Stomach (tissue), 19 donors: ENCODE measurements at places on chromosomes 1 and 21. TPM values are rescaled to one million over a fixed set of nuclear protein-coding genes. Genes with fewer than 3 reads are reported as not detected.

The ZFP69B gene
- total RNA-seq, result 0.45 TPM

The SMCP gene
- total RNA-seq, result not detected

The TRPM2 gene
- total RNA-seq, result 3.5 TPM

The S100PBP gene
- total RNA-seq, result 253 TPM

The LCE1A gene
- not detected for total RNA-seq

The ANGPTL7 gene
- not detected for total RNA-seq

The CYB561D1 gene
- 2.8 TPM for total RNA-seq

The TNFRSF18 gene
- total RNA-seq, result not detected

The DNM3 gene
- 3.8 TPM for total RNA-seq

The SLAMF6 gene
- total RNA-seq, result 2.8 TPM

The LAMB3 gene
- total RNA-seq, result 52.9 TPM

The APCS gene
- not detected for total RNA-seq

The EFNA1 gene
- total RNA-seq, result 12.2 TPM

The TMEM200B gene
- total RNA-seq, result not detected

The NUP210L gene
- not detected for total RNA-seq

The C1QTNF12 gene
- 2.7 TPM for total RNA-seq

The STK40 gene
- 57.4 TPM for total RNA-seq

The C1orf74 gene
- total RNA-seq, result not detected

The LCE3E gene
- total RNA-seq, result not detected

The SERTAD4 gene
- total RNA-seq, result 3.7 TPM

The WDR3 gene
- total RNA-seq, result 9.7 TPM

The RPTN gene
- total RNA-seq, result not detected

The IL12RB2 gene
- 1.2 TPM for total RNA-seq

The HSPA13 gene
- 15.6 TPM for total RNA-seq

The PWP2 gene
- 5.3 TPM for total RNA-seq

The PLD5 gene
- under 0.01 TPM for total RNA-seq

The CHI3L1 gene
- total RNA-seq, result not detected

The SPRR2E gene
- not detected for total RNA-seq

The CLCA1 gene
- 89.8 TPM for total RNA-seq

The SPRR1B gene
- not detected for total RNA-seq

The SPRR1A gene
- not detected for total RNA-seq

The OR2L3 gene
- not detected for total RNA-seq

The APOBEC4 gene
- total RNA-seq, result not detected

The RNU1-1 gene
- total RNA-seq, result under 0.01 TPM

The CHTOP gene
- 85.9 TPM for total RNA-seq

The RPRD2 gene
- 41.4 TPM for total RNA-seq

The NUDT4B gene
- total RNA-seq, result not detected

The KLF17 gene
- not detected for total RNA-seq

The RGS7 gene
- total RNA-seq, result not detected

The TMEM63A gene
- 143 TPM for total RNA-seq

The TRMT13 gene
- total RNA-seq, result 2.7 TPM

The PRR9 gene
- not detected for total RNA-seq

The SPRR3 gene
- total RNA-seq, result not detected

The CHML gene
- total RNA-seq, result 2.3 TPM

The GJB4 gene
- 0.18 TPM for total RNA-seq

The PCP4L1 gene
- not detected for total RNA-seq

The SLC9C2 gene
- not detected for total RNA-seq

The FLG2 gene
- 0.37 TPM for total RNA-seq

The RIPPLY3 gene
- total RNA-seq, result 0.43 TPM

The ARHGEF16 gene
- 51.0 TPM for total RNA-seq

The IFNAR1 gene
- 28.3 TPM for total RNA-seq

The SELENBP1 gene
- 661 TPM for total RNA-seq

The C4BPB gene
- not detected for total RNA-seq

The TMPRSS15 gene
- not detected for total RNA-seq

The OR2L5 gene
- not detected for total RNA-seq

The SPRR4 gene
- total RNA-seq, result not detected

The KIF26B gene
- not detected for total RNA-seq
